Caki2 (cell line): ENCODE measurements at places on chromosomes 13 and 19. TPM values are rescaled to one million over a fixed set of nuclear protein-coding genes. Genes with fewer than 3 reads are reported as not detected.

Gene SHANK1
- total RNA-seq: not detected in 2 replicates

- no peak for DNase-seq
Measured at GRCh38 chr19:3664879-3665642, 35.2 kb downstream of the PIP5K1C start.

DNA sequence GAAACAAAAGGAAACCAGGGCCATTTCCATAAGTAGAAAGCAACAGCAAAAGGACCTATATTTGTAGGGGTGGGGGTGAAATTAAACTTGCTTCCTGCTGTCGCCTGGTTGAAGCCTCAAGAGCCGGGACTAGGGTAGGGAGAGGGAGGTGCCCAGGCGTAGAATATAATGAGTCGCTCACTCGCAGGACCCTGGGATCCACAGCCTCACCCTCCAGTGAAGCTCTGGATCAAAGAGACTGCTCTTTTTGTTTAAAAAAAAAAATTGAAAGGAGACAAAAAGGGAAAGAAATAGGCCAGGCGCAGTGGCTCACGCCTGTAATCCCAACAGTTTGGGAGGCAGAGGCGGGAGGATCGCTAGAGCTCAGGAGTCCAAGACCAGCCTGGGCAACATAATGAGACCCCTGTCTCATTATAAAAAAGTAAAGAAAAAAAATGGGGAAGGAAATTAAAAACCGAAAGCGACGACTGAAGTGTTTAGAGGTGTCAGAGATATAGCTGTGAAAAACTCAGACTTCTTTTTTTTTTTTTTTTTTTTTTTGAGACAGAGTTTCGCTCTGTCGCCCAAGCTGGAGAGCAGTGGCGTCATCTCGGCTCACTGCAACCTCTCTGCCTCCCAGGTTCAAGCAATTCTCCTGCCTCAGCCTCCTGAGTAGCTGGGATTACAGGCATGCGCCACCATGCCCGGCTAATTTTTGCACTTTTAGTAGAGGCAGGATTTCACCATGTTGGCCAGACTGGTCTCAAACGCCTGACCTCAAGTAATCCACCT is 10.9 kb upstream of the ADGRE5 start:
- DNase-seq: peak; percentile 54

DNA sequence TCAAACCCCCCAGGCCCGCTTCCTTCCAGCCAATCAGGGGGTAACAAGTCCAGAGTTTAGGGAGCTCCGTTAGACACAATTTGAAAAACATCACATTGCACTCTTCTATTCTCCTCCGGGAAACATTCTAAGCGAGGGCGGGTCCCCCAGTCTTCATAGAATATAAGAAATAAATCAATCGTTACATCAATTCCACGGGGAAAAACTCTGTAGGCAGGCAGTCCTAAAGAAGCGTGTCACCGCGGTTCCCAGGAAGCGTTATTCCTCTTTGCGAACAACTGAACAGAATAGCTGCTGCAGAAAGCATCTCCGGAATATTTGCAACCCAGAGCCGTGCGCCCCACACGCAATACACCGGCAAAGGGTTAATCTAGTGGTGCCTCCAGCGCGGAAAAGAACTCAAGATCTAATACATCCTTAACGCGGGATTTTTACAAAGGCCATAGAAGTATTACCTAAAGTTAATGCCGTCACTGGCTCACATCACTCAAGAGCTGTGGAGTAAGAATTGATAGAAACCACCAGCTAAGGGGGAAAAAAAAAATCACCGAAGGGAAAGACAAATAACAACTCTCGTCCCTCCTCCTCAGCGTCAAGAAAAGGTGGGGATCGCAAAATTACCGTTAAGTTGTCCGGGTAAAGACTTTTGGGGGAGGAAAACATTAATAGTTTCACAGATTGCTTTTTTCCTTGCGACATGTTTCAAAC is 65.1 kb downstream of the KCNRG start:
- DNase-seq: peak; percentile 62

DNA sequence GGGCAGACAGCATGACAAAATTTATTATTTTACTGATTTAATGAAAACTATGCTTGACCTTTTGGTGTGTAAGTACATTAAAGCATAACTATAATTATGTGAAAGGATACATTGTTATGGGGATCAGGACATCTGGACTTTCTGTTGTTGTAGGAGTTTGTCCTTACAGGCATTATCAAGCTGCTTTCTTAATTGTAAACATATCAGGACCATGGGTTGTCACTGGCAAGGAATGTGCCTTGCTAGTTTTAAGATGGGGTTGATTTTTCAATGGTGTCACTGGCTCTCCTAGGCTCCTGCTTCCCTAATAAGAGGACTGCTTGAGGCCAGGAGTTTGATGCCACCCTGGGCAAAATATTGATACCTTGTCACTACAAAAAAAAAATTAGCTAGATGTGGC is 32.6 kb downstream of the KBTBD6 start:
- no peak for DNase-seq

DNA sequence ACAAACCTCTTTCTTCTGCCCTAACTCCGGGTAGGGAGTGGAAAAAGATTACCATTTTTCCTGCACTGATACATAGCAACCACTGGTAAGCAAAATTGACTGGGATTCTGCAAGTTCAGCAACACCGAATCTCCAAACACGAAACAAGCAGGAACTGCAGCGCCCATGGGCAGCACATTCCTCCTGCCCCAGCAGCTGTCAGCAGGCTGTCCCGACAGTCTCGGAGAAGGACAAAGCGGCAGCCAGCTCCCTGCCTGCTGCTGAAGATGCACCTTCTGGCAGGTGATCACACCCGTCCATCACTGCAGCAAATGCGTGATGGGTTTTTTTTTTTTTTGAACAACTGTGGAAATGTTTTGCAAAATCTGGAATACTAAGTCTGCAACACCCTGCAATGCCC is 6.7 kb downstream of the TMTC4 start:
- no peak for DNase-seq

- peak; percentile 50 for DNase-seq
Measured at GRCh38 chr19:43594710-43595604, 977 bp downstream of the IRGQ start.

GRCh38 chr13:103002279-103002678 is 63.9 kb downstream of the SLC10A2 start:
- no peak for DNase-seq

GRCh38 chr13:35782793-35783192 is 306.3 kb upstream of the MAB21L1 start:
- DNase-seq: no peak

DNA sequence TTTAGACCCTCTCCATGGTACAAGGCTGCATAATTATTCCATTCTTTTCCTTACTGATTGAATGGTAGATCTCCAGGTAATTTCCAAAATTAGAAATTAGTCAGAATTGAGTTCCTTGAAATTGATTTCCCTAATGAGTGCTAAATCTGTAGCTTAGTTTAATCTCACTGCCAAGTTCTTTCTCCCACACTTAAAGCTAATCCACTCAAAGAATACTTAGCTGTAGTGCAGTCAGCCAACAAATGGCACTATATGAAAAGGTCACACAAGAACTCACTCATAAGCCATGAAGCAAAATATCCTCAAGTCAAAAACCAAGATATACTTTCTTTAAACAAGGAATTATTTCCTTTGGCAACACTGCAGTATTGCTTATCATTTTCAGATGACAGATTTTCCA is 62.0 kb downstream of the XPO4 start:
- DNase-seq: no peak

DNA sequence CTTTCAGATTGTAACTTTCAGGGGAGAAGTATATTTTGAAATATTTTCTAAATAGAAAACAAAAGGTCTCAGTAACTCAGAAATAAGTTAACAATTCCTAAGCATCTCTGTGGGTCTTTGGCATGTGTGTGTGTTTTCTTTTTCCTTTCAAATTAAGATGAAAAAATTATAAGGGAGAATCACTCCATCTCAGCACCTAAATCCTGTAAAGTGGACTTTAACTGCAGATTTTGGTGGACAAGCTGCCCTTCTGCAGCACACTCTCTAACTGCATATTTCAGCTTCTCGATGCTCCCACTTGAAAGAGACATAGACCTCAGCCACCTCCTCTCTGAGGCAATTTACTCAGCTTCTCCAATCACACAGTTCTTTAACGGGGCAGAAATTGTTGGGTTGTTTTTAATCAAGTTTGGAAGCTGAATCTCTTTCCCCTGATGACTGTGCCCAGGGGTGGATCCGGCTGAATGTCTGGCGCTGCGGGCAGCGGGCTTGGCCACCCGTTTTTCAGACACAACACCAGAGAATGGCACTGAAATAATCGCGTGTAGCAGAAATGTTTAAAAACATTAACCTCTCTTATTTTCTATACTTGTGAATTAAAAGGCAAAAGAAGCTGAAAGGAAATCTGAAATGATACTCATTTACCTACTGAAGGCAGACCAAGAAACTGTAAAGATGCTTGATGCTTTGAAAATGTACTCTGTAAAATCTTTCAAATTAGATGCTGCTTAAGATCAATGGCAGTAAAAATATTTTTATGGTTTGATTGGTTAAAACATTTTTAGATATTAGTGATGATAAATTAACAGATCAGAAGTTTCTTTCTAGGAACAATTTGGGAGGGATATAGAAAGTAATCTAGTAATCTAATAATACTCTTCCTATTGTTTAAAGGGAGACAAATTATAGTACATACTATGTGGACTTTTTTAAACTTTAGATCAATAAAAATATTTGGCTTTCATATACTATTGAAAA is 12.4 kb downstream of the ZIC2 start:
- no peak for DNase-seq
